Effector CD8-positive, alpha-beta T cell (primary cell): ENCODE measurements at places on chromosomes 6 and 20.

- DNase-seq: no peak
Measured at GRCh38 chr20:17624070-17624469, 54.2 kb downstream of the DSTN start.

- DNase-seq: no peak
Measured at GRCh38 chr6:155142168-155143028, 121.4 kb upstream of the CLDN20 start.

DNA sequence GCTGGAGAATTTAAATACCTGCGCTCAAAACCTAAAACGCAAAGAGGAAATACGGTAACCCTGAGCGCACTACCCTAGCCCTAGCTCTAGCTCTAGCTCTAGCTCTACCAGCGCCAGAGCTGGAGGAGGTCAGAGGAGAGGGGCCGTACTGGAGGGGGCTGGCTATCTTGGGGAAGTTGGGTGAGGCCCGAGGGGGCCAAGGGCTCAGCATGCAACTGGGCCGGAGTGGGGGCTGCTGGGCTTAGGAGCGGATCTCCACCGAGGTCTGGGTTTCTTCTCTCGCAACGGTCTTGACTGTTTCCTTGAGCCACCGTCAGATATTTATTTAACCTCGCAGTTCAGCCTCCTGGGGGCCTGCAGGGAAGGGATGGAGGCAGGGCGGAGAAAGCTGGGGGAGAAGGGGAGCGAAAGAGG is 91.0 kb downstream of the NCR2 start:
- DNase-seq: no peak

GRCh38 chr6:39446909-39447308 is 124.4 kb upstream of the KCNK16 start:
- no peak for DNase-seq

GRCh38 chr6:20948556-20948955 is 414.3 kb downstream of the CDKAL1 start:
- DNase-seq: no peak

- DNase-seq: no peak
Measured at GRCh38 chr6:23245572-23245971, 676.2 kb downstream of the HDGFL1 start.

- DNase-seq: no peak
Measured at GRCh38 chr6:111576291-111576690, 29.4 kb downstream of the TRAF3IP2 start.

- DNase-seq: no peak
Measured at GRCh38 chr6:13992417-13993055, 67.8 kb downstream of the RNF182 start.

- no peak for DNase-seq
Measured at GRCh38 chr20:6560978-6561377, 206.5 kb upstream of the BMP2 start.

DNA sequence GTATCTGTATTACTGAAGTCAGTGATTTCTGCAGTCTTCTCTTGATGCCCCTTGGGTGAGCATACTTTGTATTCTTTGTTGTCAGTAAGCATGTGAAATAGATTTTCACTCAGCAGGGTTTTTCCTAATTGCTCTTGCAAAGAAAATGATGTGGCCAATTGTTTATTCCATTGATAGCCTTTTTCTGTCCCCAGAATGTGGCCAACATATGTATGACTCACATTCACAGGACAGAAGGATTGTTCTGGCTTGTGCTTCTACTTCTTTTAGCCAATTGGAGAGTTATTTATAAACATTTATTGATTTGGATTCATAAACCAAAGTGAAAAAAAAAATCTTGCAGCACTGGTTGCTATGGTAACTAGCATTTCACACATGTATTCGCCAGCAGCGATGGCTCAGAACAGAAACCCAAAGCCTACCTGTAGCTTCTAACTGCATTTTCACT is 54.4 kb upstream of the RBM24 start:
- no peak for DNase-seq

GRCh38 chr6:36844232-36845170 is 5.3 kb upstream of the CPNE5 start:
- no peak for DNase-seq

DNA sequence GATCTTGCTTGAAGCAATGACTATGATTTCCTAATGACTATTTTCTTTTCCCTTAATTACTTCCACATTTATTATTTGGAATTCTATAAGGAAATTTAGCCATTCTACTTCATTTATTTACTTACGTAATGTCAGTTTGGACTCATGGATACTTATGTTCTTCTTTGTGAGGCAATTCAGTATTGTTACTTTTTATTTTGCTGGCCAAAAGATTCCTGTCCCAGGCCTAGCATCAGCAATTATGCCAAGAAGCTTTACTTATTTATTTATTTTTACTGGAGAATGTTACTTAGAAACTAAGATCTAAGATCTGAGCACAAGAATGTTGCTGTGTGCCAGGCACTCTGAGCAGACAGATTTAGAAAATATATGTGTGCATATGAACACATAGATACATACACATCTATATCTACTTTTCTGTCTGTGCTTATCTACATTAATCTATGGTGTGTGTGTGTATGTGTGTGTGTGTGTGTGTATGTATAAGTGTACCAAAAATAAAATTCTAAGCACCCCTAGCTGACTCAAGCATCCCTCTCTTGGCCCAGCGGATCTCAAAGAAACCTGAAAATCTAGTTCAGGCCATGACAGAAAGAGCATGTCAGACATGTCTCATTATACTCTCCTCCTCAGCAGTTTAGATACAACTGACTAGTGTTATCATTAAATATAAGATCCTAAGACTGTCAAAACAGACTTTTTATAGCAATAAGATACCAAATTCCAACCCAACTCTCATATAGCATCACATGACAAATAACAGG is 640.0 kb upstream of the GJE1 start:
- no peak for DNase-seq

DNA sequence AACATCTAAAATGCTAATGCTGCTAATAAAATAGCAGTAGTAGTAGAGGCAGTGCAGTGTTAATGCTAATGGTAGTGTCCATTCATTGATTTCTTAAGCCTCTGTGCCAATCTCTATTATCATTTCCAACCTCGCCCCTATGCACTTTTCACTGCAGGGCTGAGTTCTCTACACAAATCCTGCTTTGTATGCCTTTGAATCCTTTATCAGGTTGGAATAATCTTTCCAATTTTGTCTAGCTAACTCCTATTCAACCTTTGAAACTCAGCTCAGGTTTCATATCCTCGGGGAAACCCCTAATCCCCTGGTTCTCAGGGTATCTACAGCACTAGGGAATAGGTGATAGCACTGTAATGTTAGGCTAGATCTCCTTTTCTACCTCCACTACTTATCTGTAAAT is 284.0 kb upstream of the RUNX2 start:
- no peak for DNase-seq

- no peak for DNase-seq
Measured at GRCh38 chr6:20620043-20620442, 85.8 kb downstream of the CDKAL1 start.

- no peak for DNase-seq
Measured at GRCh38 chr20:9428292-9428607, 86.1 kb upstream of the LAMP5 start.

- DNase-seq: no peak
Measured at GRCh38 chr20:11522366-11522741, 395.3 kb upstream of the BTBD3 start.

- DNase-seq: no peak
Measured at GRCh38 chr6:151544453-151544852, 50.6 kb downstream of the CCDC170 start.

DNA sequence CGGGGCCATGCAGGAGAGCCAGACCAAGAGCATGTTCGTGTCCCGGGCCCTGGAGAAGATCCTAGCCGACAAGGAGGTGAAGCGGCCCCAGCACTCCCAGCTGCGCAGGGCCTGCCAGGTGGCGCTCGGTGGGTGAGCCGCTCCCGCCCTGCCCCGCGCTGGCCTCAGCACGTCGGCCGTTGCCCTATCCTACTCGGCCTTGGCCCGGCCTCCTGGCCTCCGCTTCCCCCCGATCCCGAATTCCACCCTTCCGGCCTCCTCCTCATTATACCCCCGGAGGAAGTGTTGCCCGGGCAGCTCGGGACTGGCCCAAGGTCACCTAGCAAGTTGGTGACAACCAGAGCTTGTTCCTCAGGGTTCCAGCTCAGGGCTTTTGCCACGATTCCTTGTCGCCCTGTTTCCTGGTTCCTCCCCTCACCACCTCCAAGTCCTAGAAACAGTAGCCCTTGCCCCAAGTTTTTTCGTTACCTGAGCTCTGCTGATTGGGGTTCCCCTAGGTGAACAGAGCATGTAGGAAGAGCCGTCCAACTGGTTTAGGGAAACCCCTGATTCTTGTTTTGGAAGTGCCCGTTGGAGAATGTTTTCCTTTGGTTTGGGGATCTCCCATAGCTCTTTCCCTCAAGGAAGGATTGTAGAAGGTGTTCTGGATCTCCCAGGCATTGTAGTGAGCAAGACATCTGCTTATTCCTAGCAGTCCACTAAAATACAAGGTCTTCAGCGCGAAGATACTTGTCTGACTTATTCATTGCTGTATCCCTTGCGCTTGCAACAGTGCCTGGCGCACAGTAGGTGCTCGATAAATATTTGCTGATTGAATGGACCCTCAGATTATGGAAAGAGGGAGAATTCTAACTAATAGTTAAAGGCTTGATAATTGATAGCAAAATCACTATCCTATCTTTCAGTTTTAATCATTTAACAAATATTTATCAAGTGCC is 641 bp downstream of the ARFGEF2 start:
- DNase-seq: peak; percentile 7

DNA sequence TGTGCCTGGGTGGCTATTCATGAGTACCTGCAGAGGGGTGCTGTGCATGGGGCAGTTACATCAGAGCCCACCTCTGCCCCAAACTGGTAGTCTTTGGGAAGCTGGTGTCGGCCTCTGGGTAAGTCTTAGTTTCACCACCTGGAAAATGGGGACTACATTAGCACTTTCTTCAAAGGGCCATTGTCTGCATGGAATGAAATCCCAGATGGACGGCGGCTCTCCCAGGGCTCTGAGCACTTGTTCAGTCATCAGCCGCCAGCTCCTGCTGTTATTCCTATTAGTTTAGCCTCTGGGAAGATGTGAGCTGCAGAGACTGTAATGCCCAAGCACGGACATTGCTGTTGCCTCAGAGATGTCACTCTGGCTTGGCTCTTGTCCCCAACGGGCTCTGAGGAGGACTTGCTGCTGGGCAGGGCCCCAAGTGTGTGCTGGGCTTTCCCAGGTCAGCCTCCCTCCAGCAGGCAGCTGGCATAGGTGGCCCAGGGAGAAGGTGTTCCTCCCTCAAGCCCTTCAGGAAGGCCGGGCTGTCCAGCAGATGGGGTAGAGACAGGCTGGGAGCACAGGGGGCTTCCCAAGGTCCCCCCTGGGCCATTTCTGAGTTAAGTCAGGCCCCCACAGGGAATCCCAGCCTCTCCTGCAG is 268.3 kb downstream of the TFAP2C start:
- no peak for DNase-seq

DNA sequence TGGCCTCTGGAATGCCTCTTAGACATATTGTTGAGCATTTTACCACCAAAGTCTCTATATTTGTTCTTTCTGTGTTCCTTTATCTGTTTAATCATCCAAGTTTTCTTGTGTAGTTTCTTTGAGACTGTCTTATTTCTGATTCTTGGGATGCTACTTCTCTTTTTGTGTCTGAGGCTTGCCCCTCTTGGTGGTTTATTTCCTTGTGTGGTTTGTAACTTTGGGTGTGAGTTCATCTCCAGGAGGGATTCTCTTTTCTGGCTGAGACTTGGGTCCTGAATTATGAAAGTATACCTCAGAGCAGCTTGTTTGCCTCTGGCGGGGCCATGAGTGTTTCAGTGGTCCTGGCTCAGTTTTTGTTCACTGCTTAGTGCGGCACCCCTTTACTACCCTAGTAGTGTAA is 33.9 kb downstream of the PPARD start:
- no peak for DNase-seq

DNA sequence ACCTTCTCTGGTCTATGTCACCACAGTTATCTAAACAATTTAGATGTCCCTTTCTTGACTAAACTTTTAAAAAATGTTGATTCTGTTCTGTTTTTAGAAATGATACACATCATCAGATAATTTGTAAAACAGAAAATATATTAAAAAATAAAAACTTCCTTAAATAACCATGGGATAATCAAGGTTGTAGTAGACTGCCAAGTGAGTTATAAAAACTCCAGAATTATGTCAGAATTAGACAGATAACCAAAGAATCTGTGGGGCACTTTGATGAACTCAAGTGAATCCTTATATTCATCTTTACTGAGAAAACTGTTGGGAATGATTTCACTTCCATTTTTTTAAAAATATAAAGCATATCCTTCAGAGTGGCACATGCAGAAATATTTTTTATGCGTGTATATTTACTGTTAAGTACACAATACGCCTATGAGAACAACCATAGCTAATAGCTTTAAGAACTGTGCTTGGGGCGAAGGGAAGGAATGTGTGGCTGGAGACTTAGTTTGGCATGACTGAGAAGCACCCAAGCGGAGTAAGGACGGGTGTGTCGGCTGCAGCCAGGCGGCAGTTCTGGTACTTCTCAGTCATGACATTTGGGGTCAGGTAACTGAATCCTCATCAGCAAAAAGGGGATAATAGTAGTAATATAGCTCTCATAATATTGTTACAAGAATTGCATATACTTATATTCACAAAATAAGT is 604.7 kb upstream of the CITED2 start:
- no peak for DNase-seq

DNA sequence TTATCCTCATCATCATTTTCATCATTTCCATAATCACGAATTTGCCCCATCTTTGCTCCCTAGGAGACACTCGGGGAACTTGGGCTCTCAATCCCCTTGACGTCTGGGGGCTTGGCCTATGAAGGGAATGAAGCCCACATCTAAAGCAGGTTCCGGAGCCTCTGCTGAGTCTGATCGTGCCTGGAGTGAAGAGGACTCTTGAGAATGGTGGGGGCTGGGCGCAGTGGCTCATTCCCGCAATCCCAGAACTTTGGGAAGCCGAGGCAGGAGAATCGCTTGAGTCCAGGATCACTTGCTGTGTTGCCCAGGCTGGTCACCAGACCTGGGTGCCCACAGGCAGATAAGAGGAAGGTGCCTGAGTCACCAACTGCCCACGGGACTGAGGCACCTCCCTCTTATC is 114.5 kb downstream of the SYCP2 start:
- no peak for DNase-seq

DNA sequence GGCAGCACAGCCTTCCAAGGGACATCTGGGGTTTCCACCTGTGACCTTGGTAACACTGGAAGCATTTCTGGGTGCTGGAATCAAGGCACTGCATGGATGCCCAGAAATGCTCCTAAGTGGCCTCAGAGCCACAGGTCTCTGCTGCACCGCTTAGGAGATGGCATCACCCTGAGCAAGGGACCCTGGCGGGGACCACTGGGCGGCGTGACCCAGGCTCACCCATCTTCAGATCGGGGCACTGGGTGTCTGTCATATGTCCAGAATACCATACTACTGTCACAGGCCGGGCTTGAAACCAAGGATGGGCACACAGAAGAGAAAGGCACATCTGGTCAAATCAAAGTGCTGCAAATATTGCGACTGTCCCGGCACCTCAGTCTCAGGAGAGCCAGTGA is 45.9 kb downstream of the SSR1 start:
- no peak for DNase-seq
